ENCODE measurements at places on chromosomes 7 and 10.

GRCh38 chr10:87558333-87558732, 53.6 kb downstream of the MINPP1 start:
- DNase-seq = no peak

GRCh38 chr7:51369746-51370145, 53.1 kb upstream of the COBL start:
- peak; percentile 38 for DNase-seq

- no peak for DNase-seq
These were observed 61.4 kb downstream of the ABI1 start for GRCh38 chr10:26799342-26799741.

DNA sequence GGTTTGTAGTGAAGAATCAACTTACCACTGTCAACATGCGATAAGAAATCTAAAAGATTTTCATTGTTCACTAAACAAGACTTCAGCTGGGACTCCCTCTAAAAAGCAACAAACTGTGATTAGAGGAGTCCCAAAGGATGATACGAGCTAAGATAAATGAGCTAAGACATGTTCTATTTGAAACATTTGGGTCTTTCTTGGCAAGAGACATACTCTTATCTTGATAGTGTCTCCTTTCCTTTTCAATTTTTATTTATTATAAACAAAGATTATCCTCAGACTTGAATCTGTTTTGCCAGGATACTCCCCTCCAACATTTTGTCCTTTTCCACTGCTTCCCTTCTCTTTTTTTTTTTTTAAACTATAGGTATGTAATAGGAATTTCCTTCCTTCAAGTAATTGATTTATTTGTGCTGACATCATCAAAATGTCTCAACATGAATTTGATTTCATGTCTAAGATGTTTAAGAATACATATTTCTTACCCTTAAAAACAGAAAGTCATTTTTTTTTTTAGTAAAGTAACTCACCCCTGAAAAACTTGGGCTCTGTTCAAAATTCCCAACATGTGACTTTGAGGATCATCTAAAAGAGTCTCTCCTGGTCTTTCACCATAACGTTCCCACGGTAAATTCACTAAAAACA, 158.4 kb upstream of the NRP1 start:
- no peak for DNase-seq

GRCh38 chr7:80858141-80858903, 60.5 kb downstream of the SEMA3C start:
- DNase-seq = no peak

- DNase-seq = no peak
These were observed 102.4 kb downstream of the KAT6B start for GRCh38 chr10:74928742-74929191.

DNA sequence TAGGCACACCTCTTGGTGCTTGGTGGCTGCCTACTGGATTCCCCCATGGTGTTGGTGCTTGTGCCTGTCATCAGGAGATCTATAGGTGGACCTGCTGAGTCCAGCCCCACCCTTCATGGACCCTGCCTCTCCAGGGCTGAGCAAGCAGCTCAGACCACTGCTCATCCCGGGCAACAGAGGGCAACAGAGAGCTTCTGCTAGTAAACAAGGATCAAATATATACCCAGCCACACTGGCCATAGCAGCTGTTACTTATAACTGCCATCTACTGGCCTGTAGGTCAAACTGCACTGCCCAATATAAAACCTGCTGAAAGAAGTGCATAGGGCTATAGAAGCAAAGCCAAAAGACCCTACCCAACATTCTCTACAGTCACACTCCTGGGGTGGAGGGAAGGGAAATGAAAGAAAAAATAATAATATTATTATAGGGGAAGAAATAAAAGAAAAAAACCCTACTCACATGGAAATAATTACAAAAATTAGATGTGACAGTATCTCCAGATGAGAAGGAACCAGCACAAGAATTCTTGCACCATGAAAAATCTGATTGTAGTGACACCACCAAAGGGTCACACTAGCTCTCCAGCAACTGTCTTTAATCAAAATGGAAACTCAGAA, 54.9 kb upstream of the ZNF800 start:
- peak; percentile 70 for DNase-seq

DNA sequence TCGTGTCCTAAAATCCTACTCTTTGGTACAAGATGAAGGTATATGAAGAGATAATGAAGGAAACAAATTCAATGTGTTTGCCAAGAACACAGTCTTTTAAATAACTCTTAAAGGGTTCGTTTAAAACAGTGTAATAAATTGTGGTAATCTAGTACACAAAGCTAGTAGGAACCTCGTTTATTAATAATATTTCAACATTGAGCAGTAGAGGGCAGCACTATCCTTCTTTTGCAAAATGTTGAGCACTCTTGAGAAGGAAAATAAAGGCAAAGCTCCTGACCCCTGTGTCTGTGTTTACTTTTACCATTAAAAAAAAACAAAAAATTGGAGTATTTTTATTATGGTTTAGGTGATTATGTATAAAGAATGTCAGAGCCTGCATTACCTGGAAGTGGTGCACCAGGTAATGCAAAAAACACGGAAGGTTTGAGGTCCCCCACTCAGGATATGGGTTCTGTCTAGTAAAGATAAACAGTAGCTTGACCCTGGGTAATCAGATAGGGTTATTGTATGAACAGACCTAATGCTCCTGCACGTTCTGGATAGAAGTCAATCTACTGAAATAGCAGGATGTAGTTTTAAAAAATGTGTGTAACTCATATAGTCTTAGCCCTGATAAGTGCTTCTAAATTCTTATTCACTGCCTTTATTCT, 5.7 kb upstream of the GOT1 start:
- DNase-seq = peak; percentile 74

DNA sequence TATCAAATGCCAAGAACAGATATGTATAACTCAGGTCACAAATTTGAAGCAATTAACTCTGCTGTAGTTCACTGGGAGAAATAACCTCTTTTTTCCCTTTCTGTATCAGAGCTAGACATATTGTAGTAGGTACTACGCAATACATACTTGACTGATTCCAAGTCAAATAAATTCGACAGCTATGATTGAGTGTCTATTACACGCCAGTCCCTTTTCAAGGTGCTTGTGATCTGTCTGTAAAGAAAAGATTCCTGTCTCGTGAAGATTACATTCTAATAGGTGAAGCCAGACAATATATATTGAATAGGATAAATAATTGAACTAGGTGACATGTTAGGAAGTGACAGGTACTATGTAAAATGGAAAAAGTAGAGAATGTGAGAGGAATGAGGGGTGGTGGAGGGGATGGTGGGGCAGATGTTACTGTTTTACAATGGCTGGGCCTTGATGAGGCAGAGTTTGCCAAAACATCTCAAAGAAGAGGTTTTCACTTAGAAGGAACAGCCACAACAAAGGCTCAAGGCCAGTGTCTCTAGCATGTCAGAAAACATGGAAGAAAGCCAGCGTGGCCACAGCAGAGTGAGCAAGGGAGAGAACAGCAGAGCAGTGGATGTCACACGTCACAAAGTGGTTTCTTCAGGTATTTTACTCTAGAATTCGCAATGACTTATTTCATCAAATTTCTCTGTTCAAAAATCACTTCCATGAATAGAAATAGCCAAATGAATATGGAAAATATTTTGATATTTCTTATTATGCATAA, 282.6 kb upstream of the CACNA2D1 start:
- no peak for DNase-seq

GRCh38 chr7:95517870-95518269, 32.1 kb downstream of the ASB4 start:
- DNase-seq = no peak

- no peak for DNase-seq
These were observed 9.1 kb downstream of the CELF2 start for GRCh38 chr10:11026773-11027172.

DNA sequence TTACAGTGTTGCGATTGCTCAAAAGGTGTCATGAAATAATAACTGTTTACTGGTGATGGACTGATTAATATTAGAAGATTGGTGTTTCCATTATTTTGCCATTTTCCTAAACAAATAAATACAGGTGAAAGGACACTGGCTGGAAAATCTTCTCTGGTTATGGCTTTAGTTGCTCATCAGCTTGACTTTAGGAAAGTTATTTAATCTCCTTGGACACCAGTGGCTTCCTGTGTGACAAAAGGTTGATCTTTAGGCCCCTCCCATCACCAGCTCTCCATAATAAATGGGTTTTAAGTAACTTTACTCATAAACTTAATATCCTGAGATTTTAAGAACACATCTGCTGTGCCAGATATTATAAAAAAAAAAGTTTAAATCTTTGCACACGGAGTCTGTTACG, 737 bp downstream of the CABCOCO1 start:
- no peak for DNase-seq

DNA sequence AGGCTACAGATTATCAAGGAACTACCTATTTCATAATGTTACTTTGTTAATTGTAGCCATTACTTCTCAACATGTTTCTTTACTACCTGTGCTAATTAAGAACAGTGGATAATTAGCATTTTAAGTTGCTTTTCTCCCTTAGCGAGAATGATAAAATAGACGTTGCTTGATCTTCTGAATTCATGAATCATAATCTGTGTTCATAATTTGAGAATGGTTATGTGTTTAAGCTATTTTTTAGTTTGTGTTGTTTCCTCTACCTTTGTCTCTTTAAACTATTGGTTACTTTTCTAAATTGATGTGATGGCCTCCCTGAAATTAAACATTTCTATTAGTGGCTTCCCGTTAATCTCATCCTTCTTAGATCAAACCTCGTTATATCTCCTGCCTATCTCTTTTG, at the start of gene ZRANB1:
TSS of gene ZRANB1 (plus strand) at position 301 of the 400 bp plus-strand sequence. CDS start 371 bp downstream, outside the sequence.
- no peak for DNase-seq

DNA sequence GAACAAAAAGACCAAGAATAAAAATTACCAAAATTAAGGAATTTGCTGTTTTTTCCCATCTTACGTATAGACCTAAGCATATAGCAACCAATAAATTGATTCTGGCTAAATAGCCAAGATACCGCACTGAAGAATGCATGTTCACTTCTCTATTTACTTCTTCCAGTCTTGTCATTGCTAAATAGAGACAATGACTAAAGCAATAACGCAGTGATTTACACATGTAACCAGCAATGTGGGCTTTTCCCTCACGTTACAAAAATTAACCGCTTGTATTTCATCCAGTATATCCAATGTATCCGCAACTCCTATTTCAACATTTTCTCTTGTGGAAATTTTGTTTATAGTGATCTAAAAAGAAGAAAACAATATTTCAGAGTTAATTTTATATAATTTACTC, 5.6 kb downstream of the TMEM168 start:
- no peak for DNase-seq

DNA sequence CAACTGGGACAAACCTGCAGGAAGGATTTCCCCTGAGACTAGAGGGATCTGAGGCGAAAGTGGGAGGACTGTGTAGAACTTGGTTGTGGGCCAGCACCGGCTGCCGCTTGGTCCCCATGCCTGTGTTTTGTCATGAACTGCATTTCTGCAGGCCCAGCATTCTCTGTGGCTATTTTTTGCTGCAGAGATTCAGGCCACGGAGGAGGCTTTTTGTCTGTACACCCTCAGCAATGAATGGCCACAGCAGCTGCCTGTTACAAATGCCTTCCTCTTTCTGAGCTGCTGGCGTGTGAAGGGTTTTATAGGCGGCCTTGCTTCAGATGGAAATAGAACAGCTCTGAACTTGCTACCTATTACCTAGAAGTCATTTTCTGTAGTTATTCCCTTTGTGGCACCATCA, 164.4 kb downstream of the SH2D4B start:
- DNase-seq = no peak

DNA sequence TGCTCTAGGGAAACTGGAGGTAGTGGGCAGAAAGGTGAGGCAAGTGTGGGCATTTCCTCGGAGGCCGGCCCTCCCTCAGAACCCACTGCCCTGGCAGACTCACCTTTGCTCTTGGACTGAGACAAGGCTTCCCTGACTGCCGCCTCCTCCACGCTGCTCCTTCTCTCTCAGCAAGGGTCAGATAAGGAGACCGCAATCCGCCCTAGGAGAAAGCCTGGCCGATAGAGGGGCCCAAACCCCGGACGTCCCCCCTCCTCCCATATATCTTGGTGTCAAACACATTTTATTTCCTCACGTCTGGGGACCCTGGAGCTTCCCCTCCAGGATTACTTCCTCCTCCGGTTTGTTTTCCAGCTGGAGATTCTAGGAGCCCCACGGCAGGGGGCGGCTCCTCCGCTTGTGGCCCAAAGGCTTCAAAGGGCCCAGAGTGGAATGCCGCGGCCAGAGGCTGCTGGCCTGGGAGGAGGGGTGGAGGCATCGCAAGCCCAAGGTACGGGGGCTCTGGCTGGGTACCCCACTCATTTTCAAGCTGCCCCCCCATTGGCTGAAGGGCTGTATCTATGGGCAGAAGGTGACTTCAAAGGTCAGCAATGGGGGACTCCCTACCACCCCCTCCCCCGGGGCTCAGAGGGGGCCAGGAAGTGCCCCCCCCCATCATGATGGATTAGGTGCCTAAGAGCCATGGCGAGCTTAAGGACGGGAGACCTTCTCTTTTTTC, 31.7 kb upstream of the LBX1 start:
- no peak for DNase-seq

DNA sequence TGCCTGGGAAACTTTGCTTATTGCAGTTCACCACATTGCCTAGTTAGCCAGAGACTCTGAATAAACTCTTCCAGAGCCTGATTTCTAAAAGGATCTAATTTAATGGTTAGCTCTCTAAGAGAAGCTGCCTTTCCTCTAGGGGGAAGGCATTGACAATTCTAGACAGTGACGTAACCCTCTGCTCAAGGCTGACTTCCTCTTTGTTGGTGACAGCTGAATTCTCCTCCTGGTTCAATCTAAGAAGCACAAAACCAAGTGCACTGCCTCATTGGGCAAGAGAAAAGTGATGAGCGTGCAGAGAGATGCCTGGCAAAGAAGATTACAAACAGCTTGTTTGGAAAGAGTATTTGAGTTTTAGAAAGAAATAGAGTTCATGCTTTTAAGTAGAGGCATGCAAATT, 102.7 kb downstream of the MACC1 start:
- DNase-seq = no peak

GRCh38 chr10:29102636-29103035, 186.2 kb upstream of the LYZL1 start:
- no peak for DNase-seq

DNA sequence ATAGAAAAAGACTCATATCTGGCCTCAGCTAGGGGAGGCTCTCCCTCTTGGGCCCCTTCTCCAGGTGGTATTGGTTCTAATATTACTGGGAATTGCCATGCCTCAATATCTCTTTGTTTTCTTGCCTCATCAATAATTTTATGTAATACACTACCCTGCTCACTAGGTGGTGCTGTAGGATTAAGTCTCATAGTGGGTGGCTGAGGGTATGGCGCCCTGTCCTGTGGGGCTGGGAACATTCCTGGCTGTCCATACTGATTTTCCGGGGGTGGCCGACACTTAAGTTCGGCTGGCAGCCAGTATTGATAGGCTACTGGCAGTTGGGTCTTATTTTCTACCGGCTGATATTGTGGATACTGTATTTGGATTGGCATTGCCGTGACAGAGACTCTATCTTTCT, 9.0 kb upstream of the TAS2R3 start:
- peak; percentile 60 for DNase-seq

DNA sequence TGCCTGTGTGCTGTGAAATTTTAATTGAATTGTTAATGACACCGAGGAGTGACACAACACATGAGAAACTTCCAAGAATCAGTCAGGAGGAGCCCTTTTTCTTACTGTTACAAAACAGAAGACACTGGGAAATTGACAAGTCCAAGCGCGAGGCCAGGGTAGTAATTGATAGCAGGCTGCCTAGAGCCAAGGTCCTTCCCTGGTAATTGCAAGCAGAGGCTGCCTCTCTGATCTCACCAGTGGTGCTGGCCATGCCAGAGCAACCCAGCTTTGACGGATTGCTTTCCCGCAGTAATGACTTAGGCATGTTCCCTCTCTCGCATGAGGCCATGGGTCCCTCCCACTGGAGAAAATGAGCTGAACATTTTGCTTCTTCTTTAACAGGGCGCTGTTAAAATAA, 111.5 kb downstream of the LRMDA start:
- no peak for DNase-seq

All from RKO (cell line).